ENCODE measurements at places on chromosomes 11 and 22.

GRCh38 chr11:15772981-15773380 lies 583.4 kb downstream of the SOX6 start:
- DNase-seq = no peak

GRCh38 chr11:36007127-36007655 lies 63.3 kb downstream of the LDLRAD3 start:
- no peak for DNase-seq

- DNase-seq = no peak
Measured at GRCh38 chr11:124080327-124081001, 34.8 kb upstream of the VWA5A start.

DNA sequence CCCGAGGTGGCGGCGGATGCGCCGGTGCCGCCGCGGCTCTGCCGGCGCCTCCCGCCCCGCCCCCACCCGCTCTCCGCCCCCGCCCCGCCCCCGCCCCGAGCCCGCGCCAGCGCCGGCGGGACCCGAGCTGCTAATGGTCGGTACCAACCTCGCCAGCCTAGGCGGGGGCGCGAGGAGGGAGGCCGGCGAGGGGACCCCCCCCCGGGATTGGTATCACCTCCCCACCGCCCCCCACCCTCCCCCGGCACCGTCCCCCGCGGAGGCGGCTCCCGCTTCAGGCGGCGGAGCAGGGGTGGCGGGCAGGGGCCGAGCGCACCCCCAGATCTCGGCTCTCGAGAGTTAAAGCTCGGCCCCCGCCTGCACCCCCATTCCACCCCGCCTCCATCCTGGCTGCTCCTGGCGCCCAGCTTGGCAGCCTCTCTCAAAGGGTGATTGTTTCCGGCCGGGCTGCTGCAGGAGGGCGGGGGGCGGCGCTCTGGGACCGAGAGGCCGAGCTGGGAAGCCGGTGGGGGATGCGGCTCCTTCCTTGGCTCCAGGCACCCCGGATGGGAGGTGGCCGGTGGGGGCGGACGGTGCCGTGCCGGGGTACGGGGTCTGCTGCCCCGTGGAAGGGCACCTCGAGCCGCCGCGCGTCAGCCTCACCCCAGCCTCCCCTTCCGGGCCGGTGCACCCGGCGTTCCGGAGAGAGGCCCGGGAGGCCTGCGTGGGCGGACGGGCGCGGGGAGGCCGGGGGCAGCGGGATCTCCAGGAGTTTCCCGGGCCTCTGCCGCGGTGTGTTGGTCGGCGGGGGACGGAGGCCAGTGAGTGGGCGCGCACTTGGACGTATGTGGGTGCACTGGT lies at the start of gene B3GAT1:
Gene B3GAT1, minus strand, starts transcription at position 40 of the 840 bp plus-strand sequence. CDS start 24,583 bp downstream, outside the sequence.
- peak; percentile 33 for DNase-seq

- DNase-seq = no peak
Measured at GRCh38 chr11:117958949-117959348, 27.2 kb upstream of the IL10RA start.

GRCh38 chr11:14015711-14016110 lies 53.2 kb downstream of the SPON1 start:
- DNase-seq = no peak

DNA sequence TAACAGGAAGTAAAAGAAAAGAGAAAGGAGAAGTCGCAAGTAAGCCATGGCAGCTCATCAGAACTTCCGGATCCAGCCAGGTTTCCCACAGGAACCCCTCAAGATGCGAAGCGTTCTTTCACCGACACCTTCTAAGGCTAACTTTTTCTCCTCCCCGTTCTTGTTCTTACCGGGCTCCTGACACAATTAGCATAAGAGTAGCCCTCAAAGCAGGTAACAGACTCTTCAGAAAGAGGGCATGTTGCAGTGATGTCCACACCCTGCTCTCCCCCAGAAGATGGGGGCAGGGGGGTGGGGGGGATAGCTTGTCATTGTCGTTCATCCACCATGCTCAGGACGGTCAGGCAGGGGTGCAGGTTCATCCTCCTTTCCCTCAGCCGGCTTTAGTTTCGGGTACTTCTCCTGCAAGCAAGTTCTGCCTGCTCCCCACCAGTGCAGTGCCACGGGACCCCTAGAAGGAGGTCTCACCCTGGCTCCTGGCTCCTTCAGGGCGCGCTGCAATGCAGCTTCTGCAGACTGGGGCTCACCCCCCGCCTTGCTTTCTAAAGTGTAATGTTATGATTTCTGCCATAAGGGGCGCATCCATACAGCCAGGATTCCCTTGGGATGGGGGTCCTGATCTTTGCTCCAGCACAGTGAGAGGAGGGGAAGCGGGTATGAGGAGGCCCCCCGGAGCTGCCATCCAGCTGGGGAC lies 2.3 kb downstream of the OPCML start:
- DNase-seq = no peak

DNA sequence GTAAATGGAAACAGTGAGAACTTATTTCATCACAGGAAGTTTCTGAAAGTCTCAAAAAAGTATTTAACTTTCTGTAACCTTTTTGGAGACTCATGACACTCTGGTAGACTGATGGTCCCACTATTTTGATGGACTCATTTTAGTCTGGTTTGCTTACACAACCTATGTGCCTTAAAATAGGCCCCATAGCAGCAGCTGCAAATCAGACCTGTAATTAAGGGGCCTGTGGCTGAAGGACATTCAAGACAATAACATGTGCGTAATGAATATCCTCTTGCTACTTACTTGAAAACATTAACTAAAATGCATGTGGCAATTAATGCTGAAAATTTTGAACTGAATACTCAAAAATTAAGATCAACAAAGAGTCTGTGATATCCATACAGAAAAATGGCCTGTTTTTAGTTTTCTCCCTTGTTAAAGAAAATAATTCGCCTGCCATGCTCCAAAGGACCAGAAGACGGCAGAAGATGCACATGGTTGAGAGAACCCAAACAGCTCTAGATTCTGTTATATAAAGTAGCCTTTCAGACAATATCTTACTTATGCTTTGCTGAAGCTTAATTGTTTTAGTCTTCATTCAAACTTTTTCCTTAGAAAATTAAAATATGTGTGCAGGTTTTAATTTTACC lies 568.5 kb downstream of the KCNA4 start:
- no peak for DNase-seq

DNA sequence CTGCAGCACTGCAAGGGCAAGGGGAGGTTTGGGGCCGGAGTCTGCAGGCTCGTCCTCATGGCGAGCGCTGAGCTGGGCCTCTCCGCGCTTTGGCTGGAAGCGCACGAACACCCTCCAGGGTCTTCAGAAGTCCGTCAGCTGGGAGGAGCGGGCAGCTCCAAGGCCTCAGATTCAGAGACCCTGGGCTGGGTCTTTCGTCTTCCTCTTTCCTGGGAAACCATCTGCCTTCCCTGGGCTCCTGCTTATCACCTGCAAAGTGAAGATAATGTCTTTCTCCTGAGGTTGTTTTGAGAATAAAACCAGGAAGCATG lies 525.6 kb downstream of the BRD1 start:
- no peak for DNase-seq

DNA sequence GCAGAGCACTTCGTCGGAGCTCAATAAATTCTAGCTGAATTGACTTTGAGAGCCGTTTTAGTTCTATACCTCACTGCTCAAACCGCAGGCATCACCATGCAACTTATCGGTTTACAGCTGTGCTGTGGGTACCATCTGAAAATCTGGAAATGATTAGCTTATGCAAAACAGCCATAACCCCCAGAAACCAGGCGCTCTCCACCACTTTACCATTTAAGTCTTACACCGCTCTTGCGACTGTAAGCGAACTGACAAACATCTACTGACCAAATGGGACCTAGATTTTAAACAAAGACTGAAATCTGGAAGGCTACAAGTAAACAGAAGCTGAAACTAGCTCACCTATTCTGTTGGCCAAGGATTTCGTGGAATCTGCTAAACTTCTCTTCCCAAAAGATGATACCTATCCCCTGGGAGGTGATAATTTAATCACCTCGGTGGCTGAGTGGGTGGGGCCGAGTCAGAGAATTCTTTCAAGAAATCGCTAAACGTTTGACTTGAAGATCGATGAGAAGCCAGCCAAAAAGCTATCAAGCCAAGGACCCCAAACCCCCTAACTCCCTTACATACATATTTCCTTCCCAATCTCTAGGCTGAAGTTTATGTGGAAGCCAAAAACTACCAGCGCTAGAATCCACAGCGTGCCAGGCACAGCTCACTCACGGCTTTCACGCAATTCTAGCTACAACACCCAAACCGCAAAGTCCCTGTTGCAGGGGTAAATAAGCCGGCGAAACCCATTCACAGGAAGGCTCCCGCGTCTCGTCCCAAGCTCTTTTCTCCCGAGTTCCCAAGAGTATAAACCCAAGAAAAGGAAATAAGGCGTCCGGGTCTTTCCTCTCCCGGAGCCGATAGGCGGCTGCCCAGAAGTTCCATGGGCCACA lies 644 bp downstream of the SPTY2D1 start:
- peak; percentile 49 for DNase-seq

DNA sequence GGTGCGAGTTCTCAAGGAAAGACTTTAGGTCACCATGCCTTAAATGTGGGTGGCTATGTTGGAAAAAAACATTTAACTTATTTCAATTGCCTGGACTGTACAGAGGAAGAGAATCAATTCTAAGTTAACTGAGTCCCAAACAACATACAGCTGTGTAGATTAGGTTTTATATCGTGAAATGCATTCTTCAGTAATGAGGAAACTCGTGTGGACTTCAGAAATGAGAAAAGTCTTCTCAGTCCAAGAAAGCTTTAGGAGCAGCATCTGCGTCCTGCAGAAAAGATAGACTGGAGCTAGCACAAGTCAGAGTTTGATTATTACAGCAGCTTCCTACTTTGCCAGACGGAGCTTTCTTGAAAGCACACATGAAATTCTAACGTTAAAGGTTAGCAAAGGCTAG lies 673.0 kb downstream of the OPCML start:
- DNase-seq = no peak

DNA sequence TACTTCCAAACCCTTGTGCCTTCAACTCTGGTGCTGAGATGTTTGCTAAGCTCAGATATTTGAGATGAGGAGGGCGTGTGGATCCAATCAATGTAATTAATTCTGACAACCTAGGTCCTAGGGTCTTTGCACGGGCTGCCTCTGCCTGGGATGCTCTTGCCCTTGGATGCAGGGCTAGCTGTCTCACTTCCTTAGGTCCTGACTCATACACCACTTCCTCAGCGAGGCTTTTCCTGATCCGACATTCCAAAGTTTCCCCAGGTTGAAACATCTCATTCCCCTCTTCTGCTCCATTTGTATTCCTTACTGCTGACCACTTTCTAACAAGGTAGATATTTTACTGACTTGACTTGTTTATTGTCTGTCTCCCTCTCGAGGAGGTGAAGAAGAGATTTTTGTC lies 43.0 kb upstream of the NTM start:
- no peak for DNase-seq

DNA sequence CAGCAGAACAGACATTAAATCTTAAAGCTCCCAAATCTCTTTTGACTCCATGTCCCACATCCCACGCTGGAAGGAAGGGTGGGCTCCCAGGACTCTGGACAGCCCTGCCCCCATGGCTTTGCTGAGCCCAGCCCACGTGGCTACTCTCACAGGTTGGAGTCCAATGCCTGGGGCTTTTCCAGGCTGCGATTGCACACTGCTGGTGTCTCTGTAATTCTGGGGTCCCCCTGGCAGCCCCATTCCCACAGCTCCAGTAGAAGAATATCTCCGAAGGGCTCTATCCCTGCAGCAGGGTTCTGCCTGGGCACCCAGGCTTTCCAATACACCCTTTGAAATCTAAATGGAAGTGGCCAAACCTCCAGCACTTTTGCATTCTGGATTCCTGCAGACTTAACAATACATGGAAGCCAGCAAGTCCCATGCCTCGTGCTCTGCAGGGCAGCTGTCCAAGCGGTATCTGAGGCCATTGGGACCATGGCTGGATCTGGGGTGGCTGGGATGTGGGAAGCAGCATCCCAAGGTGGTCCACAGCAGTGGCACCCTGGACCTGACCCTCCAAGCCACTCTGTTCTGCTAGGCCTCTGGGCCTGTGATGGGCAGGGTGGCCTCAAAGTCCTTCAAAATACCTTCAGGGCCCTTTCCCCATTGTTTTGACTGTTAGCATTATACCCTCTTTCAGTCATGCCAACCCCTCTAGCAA lies 47.9 kb upstream of the TH start:
- no peak for DNase-seq

GRCh38 chr11:131488238-131488637 lies 117.8 kb downstream of the NTM start:
- DNase-seq = no peak

DNA sequence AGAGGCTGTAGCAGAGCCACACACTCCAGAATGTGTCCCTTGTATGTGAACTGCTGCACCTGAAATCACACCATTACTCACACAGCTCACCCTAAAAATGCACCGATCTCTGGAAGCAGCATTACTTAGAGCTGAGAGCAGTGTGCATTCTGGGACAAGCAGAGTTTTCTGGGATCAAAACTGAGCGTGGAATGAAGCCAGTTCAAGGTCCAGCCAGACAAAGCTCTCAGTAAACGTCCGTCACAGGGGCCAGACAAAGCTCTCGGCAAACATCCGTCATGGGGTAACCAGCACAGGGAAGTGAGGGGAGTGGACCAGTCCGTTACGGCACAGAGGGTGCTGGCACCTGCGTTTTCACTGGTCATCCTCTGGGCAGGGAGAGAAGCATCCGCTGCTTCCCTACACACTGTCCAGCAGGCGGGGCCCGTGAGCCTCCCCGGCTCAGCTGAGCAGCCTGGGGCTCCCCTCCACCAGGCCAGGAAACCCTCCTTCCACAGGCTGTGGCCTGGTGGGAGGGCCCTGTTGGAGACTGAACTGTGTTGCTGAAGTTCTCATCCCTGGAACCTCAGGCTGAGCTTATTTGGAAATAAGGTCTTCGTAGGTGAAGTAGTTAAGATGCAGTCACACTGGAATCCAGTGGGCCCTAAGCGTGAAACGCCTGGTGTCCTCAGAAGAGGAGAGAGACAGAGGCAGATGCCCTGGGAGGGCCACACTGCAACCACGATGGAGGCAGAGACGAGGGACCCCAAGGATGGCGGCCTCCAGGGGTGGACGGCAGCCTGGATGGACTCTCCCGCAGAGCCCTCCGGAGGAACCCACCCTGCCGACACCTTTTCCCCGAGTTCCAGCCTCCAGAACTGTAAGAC lies 883.9 kb downstream of the BRD1 start:
- DNase-seq = peak; percentile 28

- no peak for DNase-seq
Measured at GRCh38 chr11:33859306-33859705, 32.6 kb downstream of the LMO2 start.

DNA sequence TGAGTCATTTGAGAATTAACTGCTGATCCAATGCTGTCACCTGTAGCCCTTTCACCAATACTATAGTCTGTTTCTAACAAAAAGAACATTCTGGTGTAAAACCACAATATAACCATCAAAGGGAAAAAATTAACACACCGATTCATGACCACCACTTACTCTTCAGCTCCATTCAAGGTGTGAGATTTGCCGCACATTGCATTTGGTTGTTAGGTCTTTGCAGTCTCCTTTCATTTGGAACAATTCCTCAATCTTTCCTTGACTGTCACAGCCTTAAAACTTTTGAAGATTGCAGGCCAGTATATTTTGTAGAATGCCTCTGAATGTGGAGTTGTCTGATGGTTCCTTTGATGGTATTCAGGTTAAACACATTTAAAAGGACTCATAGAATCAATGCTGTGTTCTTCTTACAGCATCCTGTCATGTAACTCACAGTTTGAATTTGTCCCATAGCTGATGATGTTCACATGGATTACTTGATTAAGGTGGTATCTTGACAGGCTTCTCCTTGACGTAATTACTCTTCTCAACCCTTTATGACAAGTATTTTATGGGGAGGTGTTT lies 63.6 kb downstream of the TNRC6B start:
- peak; percentile 25 for DNase-seq

GRCh38 chr22:46064228-46064965 lies 85.9 kb upstream of the PPARA start:
- no peak for DNase-seq

All from stimulated activated CD8-positive, alpha-beta memory T cell treated with anti-CD3 and anti-CD28 coated beads, Interleukin-4, amount 100 ng/mL, for 48 hours (primary cell).